ENCODE measurements at places on chromosomes 6 and 20.

GRCh38 chr6:166784691-166785090, 157.6 kb upstream of the RPS6KA2 start:
- no peak for DNase-seq

DNA sequence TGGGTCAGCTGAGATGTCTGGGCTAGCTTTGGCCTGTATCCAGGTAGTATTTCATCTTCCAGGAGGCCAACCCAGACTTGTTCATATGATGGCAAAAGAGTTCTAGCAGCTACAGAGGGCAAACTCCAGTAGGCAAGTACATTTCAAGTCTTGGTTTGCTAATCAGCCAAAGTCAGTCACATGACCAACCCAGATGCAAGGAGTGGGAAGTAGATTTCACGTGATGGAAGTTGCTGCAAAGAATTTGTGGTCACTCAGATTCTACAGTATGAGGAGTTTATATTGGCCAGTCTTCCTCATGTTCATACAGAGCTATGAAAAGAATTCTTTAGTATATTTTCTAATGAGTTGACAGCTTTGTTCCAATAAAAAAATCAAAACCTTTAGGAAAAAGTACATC, 101.8 kb downstream of the PHACTR1 start:
- no peak for DNase-seq

DNA sequence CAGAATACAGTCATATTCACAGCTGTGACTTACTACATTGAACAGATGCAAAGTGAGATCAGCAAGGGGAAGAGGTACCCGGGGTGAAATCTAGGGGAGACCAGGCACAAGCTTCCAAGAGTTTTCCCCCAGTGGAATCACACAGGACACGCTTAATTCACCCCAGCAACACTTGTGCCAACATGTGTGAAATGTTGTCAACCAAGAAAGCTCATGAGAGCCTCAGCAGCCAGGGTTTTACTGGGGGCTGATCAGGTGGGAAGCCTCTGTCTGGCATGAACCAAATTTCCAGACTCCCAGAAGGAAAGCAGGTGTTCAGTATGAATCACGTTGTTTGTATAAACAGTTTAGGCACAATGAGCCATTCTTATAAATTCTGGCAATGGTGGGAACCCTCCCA, 6.9 kb upstream of the RTF2 start:
- no peak for DNase-seq

- DNase-seq = no peak
Observed at GRCh38 chr6:34374069-34374468, 18.4 kb downstream of the NUDT3 start.

DNA sequence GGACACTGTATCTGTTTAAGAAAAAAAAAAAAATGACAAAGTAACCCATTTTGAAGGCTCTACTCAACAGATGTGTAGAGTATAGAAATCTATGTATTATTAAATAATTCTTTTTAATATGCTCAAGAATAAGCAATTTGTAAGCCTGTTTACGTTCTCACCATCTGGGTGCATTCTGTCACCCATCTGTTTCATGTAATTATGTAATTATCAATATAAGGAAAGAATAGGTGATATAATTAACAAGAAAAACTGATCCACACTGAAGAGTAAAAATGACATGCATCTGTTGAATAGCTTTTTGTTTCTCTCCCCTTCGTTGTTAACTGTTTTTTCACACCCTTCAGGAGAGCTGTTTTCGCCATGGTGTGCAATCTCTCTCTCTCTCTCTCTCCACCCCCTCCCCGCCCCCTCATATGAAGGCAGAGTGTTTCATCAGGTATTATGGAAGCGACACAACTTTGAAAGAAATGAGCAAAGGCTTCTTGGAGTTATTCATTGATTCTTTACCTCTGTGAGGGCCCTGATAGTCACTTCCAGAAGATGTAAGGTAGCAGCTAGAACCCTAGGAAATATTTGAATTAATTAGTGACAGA, 154.3 kb upstream of the INSM1 start:
- DNase-seq = no peak

GRCh38 chr6:154535147-154535546, 24.7 kb upstream of the CNKSR3 start:
- no peak for DNase-seq

- DNase-seq = no peak
Observed at GRCh38 chr20:45813006-45813340, 529 bp downstream of the UBE2C start.

GRCh38 chr6:20911712-20912111, 377.5 kb downstream of the CDKAL1 start:
- no peak for DNase-seq

- peak; percentile 85 for DNase-seq
Observed at GRCh38 chr20:2312876-2313275, 17.1 kb downstream of the TGM3 start.

DNA sequence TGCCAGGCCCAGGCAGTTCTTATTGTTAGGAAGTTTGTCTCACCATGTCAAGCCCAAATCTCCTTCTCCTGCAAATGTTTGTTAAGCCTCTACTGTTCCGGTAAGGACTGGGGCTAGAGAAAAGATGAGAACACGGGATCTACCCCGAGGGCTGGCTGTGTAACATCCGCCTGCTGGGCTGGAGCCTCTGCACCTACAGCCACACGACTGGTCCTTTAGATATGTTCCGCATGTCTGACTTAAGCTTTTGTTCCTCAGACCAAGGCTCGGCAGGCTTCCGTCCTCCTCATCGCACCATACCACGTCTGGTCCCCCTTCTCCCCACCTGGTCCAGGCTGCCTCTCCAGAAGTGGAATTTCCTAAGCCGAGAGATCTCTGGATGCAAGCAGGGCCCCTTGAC, 2.6 kb downstream of the GHRH start:
- no peak for DNase-seq

DNA sequence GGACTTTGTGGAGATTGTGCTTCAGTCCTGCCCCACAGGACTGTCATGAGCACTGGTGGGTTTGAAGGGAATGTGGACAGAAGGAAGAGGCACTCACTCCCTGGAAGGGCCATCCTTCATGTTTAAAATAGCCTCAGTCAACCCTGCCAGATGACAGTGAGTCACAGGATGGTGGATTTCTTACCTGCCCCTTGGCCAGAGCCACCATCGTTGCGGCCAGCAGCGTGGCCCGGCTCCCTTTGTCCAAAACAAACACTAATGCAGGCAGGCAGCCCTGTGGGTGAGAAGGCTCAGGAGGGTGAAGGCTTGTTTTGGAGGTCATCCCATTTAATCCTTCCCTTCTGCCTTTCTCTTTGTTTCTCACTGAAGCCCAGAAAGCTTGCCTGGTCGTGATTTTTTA, 422.7 kb downstream of the CD83 start:
- no peak for DNase-seq

DNA sequence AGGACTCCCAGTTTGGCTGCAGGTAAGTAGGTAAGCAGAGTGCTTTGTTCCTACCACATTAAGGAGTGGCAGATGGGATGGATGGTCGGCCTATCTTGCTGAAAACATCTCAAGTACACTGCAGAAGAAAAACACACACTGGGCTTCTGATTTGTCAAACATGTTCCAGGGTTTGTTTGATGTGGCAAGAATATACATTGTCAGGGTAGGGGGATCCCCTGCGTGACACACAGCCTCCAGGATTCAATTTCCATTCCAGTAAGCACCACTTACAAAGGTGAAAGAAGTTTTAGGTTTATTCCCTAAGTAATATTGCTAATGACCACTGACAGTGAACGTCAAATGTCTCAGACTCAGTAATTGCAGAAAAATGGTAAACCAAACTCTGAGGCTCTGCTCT, 26.0 kb upstream of the KIF16B start:
- DNase-seq = no peak

GRCh38 chr6:167720456-167721285, 106.0 kb upstream of the AFDN start:
- DNase-seq = no peak

DNA sequence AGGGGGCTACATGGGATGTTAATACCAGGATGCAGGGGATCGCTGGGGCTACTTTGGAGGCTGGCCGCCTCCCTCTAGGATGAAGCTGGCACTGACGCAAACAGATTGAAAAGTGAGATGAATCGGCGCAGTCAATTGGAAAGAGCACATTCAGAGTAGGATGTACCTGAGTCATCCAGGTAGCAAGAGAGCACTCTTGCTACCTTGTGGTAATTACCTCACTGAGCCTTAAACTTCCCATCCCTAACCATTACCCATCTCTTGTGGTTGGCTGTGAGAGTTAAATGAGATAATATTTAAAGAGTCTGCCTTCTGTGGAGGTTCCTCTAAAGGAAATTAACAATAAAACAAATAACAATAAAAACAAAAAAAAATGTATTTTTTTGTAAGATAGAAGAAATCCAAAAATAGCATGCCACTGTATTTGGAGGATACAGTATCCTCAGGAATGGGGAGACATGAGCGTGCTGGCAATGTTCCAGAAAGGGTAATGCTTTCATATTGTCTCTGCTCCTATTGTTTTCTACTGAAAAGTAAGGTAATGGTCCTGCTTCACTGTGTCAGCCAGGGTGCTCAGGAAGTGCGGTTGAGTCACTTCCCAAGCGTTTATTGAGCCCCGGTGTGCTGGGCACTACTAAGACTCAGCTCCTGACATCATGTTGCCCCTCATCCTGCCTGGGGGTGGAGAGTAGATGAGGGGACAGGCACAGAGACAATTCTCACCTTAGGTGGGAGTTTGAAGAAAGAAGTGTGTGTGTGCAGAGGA, 301.1 kb downstream of the EYA4 start:
- no peak for DNase-seq

DNA sequence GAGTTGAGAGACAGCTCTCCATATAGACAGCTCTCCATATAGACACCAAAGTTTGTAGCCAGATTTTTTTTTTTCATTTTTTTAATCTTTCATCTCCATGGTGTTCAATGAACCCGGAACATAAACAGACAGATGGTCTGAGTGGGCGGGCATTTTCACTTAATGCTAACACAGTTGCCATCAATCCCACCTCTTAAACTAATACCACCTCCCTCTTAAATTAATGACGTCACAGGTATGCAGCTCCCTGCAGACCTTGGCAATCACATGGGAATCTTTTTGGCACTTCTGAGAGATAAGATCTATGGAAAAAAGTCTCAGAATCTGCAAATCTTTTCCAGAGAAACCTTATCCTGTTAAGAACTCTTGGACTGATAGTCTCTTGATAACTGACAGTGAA, 43.2 kb downstream of the PFDN4 start:
- no peak for DNase-seq

GRCh38 chr6:135014353-135014832, 40.2 kb downstream of the HBS1L start:
- no peak for DNase-seq

DNA sequence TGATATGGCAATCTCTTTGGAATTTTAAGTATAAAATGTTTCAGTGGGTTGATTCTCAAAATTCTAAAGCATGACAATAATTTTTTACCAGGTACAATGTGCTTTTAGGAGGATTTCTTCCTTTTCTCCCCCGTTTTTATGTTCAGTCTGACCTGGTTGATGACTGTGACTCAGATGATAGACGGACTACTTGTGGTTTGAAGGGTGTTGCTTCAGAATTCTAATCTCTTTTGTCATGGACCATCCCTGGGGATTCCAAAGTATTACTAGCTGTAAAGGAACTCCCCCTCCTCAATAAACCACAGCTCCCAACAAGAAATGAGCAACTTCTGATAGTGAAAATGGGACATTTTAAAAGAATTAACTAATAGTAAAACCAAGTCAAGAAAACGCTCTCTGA, 34.9 kb upstream of the TNFAIP3 start:
- peak; percentile 81 for DNase-seq

- no peak for DNase-seq
Observed at GRCh38 chr20:46334303-46334904, 26.1 kb upstream of the CDH22 start.

- no peak for DNase-seq
Observed at GRCh38 chr20:63456429-63457284, 15.8 kb downstream of the KCNQ2 start.

GRCh38 chr6:73121421-73121993, 103.8 kb downstream of the KHDC1L start:
- DNase-seq = peak; percentile 65

DNA sequence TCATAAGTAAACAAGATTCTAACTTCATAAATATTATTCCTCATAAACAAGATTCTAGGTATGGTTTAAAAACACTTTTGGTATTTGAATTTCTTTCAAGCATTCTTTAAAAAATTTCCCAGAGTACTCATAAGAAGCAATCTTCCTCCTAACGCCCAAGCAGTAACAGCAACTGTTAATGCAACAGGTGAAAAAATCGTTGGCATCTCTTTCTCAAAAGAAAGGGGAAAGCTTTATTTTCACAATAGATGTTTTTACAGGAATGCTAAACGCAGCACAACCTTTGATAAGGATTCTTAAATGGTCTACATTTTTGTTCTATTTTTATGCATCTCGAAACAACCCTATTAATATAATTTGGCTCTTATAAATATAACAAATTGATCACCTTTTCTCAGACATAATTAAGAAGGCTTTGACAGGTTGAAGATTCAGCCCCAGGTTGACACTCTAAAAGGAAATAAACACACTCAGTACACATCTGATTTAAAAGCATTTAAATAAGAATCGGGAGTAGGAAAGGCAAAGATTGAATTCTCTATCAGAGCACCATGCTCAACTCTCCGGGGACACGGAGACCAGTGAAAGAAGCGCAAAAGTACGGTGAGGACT, 634 bp downstream of the AHI1 start:
- no peak for DNase-seq

- no peak for DNase-seq
Observed at GRCh38 chr20:63659370-63659769, 1.3 kb downstream of the RTEL1 start.

GRCh38 chr20:23138226-23138625, 52.1 kb upstream of the CD93 start:
- DNase-seq = no peak

GRCh38 chr20:50070361-50070760, 42.6 kb downstream of the UBE2V1 start:
- DNase-seq = no peak

Measured in HFFc6 (cell line).